Activated T-helper 17 cell treated with anti-CD3 and anti-CD28 coated beads, Interleukin-2, amount 50 U/mL, for 72 hours (primary cell): ENCODE measurements at places on chromosomes 1 and 21.

DNA sequence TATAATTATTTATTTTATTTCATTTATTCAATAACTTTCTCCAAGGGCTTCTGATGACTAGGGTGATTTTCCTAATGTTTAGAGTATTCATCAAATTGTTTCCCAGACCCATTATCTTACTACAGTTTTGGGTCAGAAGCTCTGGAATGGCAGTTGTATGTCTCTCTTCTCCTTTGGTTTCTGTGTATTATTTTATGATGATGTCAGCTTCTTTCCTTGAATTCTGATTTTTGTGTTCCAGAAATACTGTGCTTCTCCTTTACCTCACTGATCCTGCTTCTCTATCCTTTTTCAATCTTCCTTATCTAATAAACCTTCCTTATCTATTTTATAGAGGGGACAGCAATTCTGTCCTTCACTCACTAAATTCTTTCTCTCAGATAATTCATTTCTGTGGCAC, 48.8 kb downstream of the LRRC8B start:
- peaks cover 24% of the 10 kb centered on the region for H3K4me1 ChIP-seq
- peaks cover 88% of the 10 kb centered on the region for H3K36me3 ChIP-seq
- ATAC-seq: no peak
- no peaks in the 10 kb centered on the region for H3K27me3 ChIP-seq
- H3K4me3 ChIP-seq: no peak overlapping the region
- H3K27ac ChIP-seq: peak overlapping the region; percentile 11

GRCh38 chr1:235745503-235746136, 96.0 kb upstream of the GNG4 start:
- H3K4me3 ChIP-seq: no peak overlapping the region
- no peak overlapping the region for H3K27ac ChIP-seq
- H3K36me3 ChIP-seq: peaks cover 73% of the 10 kb centered on the region
- H3K4me1 ChIP-seq: no peaks in the 10 kb centered on the region

- H3K27me3 ChIP-seq: no peaks in the 10 kb centered on the region
- H3K4me3 ChIP-seq: no peak overlapping the region
- H3K27ac ChIP-seq: no peak overlapping the region
- no peaks in the 10 kb centered on the region for H3K36me3 ChIP-seq
- no peak for ATAC-seq
Observed at GRCh38 chr1:33397994-33398393, 32.9 kb downstream of the PHC2 start.

DNA sequence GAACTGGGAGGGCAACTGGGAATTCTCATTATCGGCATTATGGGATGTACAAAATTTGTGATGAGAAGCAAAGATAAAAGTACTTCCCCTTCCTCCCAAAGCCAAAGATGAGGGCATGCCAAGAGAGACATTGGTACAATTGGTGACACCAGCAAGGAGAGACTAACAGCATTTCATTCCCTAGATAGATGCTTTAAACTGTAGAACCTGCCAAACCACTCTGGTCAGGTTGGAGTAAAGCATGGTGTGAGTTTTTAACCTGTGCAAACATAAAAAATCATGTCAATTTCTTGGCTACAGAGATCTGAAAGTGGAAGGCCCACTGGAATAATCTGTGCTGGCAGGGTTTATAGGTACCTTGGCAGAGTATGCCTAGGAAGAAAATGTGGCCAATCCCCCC, 19.4 kb downstream of the CTXND2 start:
- no peaks in the 10 kb centered on the region for H3K27me3 ChIP-seq
- no peak overlapping the region for H3K4me3 ChIP-seq
- H3K4me1 ChIP-seq: no peaks in the 10 kb centered on the region
- no peaks in the 10 kb centered on the region for H3K36me3 ChIP-seq
- ATAC-seq: no peak

DNA sequence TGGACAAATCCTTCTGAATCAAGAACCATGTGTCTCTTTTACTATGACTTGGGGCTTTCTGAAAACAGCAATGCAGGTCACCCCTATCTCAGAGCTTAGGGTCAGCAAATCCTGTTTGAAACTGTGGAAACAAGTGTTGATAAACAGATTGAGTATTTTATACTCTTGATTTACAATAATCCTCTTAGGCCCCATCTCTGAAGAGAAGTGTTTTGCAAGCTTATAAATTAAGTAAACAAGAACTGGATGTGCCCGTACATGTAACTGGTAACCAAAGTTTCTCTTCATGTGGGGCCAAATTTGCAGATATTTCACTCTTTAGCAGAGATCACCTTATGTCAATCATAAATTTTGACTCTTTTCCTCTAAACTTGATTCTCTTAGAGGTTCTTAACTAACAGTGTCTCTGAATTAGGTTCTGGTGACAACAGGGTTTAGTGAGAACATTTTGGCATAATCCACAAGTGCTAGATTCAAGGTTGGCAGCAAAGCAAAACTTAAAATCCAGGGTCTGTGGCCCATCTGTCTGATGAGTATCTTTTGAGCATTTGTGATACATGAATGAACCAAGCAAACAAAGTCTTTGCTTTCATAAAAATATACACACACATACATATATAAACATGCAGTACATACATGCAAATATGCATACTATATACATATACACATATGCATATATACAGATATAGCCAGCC, 183.0 kb upstream of the HOOK1 start:
- H3K4me1 ChIP-seq: no peaks in the 10 kb centered on the region
- H3K4me3 ChIP-seq: no peak overlapping the region
- H3K36me3 ChIP-seq: no peaks in the 10 kb centered on the region
- no peak for ATAC-seq

DNA sequence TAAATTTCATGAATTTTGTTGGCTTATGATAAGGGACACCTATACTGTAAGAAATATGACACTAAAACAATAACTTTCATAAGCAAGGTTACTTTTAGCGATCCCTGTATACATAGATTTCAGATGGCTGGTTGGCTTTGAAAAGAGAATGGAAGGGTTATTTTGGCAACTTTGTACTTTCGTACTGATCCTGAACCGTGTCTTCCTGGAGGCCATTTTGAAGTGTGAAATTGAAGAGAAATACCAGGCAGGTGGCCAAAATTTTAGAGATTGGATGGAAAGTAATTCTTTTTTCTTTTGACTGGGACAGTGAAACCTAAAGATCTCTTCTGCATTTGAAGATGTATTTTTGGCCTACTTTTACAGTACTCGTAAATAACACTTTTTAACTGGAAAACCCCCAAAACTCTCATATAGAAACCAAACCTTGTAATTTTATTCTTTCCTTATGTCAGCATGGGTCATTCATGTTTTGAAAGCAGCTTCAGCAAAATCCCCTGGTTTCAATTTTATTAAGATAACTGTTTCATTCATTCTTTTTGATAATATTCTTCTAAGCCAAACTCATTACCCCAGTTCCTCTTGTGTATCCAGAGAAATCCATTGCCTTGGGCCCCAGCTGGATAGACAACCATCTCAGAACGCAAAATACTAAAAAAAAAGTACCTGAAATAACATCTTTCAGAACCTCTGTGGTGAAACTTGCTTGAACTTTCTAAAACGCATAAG, 38.4 kb upstream of the ZNF281 start:
- peak overlapping the region; percentile 66 for H3K4me3 ChIP-seq
- ATAC-seq: peak; percentile 54
- H3K27ac ChIP-seq: peak overlapping the region; percentile 93
- H3K36me3 ChIP-seq: no peaks in the 10 kb centered on the region
- no peaks in the 10 kb centered on the region for H3K27me3 ChIP-seq

GRCh38 chr1:115404911-115405310, 66.9 kb upstream of the NGF start:
- no peak overlapping the region for H3K27ac ChIP-seq
- no peaks in the 10 kb centered on the region for H3K4me1 ChIP-seq
- H3K36me3 ChIP-seq: no peaks in the 10 kb centered on the region
- H3K27me3 ChIP-seq: peaks cover 13% of the 10 kb centered on the region
- ATAC-seq: no peak

DNA sequence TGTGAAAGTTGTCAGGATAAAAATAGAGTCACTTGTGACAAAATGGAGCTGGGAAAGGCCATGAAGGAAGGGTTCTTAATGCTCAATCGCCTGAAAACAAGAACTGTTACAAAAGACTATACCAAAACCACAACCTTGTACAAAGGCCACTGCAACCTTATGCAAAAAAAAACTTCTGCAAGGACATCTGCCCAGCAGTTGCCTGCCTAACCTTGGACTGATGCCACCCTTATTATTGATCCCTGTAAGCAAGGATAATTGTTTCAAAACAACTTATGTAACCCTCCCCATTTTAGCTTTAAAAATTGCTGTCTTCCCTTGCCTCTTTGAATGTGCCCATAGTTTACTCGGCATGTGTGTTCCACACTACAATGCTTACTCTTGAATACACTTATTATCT, 5.7 kb downstream of the ALG14 start:
- no peak overlapping the region for H3K4me3 ChIP-seq
- H3K4me1 ChIP-seq: peaks cover 10% of the 10 kb centered on the region
- H3K36me3 ChIP-seq: peaks cover 38% of the 10 kb centered on the region
- no peaks in the 10 kb centered on the region for H3K27me3 ChIP-seq
- no peak for ATAC-seq
- H3K27ac ChIP-seq: no peak overlapping the region

- no peaks in the 10 kb centered on the region for H3K27me3 ChIP-seq
- H3K4me1 ChIP-seq: peaks cover 28% of the 10 kb centered on the region
- peak overlapping the region; percentile 74 for H3K27ac ChIP-seq
- ATAC-seq: peak; percentile 24
- H3K36me3 ChIP-seq: no peaks in the 10 kb centered on the region
Observed at GRCh38 chr1:179228783-179229213, 679 bp downstream of the ABL2 start.

- no peaks in the 10 kb centered on the region for H3K36me3 ChIP-seq
- H3K27me3 ChIP-seq: peaks cover 28% of the 10 kb centered on the region
- no peak overlapping the region for H3K27ac ChIP-seq
Observed at GRCh38 chr1:201647722-201648065, 108.8 kb downstream of the NAV1 start.

DNA sequence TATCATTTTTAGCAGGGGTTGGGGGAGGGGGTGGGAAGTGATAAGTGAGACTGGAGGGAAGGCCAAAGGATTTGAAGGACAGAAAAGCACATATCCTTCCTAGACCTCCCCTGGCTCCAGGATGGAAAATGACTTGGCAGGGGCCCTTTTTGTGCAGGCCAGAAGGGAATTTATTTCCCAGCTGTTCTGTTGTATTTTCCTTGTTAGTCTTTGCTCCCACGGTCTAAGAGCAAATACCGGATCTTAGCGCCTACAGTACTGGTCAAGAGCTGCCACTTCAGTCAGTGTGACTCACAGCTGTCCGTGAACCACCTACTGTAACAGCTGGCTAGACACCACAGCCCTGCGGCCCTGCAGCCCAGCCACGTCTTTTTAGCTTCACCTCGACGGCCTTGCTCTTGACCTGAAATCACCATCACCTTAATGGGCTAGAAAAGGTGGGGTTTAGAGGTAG, 51.0 kb upstream of the ERRFI1 start:
- peaks cover 6% of the 10 kb centered on the region for H3K4me1 ChIP-seq
- ATAC-seq: no peak
- H3K36me3 ChIP-seq: no peaks in the 10 kb centered on the region
- peaks cover 8% of the 10 kb centered on the region for H3K27me3 ChIP-seq

DNA sequence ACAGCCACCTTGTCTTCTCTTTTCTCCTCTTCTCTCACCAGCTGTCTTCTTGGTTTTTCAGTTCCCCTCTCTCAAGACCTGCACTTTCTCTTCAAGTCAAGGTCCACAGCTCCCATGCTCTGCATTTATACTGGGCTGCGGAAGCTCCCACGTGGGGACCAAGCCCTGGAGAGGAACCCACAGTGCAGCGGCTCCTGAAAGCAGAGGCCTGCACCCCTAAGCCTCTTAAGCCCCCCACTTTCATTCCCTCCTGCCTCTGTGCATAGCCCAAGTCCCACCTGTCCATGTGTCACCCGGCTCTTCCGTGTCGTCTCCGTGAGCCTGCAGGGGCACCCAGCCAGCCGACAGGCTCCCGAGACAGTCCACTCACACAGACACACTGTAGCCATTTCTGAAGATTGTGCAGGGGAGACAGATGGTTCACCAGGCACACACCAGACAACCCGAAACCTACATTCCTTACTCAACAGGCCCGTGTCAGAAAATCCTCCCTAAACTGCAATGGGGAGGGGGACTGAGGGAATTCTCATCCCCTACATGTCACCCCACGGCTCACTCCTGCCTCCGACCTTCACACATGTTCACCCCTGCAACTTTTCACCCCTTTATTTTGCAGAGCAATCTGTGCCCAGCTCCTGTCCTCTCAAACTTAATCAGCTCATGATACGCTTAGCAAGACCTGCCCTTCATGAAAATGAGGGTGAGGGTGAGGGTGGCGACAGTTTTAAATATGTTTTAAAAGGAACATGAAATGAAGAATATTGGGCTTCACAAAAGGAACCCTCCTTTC, 6.3 kb downstream of the MX2 start:
- peaks cover 20% of the 10 kb centered on the region for H3K4me1 ChIP-seq
- H3K27me3 ChIP-seq: no peaks in the 10 kb centered on the region
- peak overlapping the region; percentile 84 for H3K4me3 ChIP-seq
- no peaks in the 10 kb centered on the region for H3K36me3 ChIP-seq
- ATAC-seq: no peak

DNA sequence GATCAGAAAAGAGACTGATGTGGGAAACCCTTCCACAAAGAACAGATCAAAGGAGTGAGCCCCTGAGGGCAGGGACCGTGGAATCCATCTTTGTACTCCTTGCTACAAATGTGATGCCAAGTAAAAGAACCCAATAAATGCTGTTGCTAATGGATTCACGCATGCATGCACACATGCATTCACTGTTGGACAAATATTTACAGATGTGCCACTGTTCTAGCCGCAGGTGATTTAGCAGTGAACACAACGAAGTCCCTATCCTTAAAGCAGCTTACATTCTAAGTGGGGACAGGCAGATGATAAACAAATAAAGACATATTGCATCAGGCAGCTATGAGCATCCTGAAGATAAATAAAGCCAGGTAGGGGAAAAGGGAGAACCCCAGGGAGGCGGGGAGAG, 67.8 kb downstream of the ITPKB start:
- peaks cover 52% of the 10 kb centered on the region for H3K4me1 ChIP-seq
- H3K4me3 ChIP-seq: peak overlapping the region; percentile 20
- no peaks in the 10 kb centered on the region for H3K27me3 ChIP-seq
- ATAC-seq: no peak

- no peaks in the 10 kb centered on the region for H3K36me3 ChIP-seq
- peak overlapping the region; percentile 50 for H3K4me3 ChIP-seq
- no peaks in the 10 kb centered on the region for H3K27me3 ChIP-seq
- H3K4me1 ChIP-seq: peaks cover 28% of the 10 kb centered on the region
- H3K27ac ChIP-seq: peak overlapping the region; percentile 76
Observed at GRCh38 chr1:116853680-116854402, 55.9 kb upstream of the PTGFRN start.

DNA sequence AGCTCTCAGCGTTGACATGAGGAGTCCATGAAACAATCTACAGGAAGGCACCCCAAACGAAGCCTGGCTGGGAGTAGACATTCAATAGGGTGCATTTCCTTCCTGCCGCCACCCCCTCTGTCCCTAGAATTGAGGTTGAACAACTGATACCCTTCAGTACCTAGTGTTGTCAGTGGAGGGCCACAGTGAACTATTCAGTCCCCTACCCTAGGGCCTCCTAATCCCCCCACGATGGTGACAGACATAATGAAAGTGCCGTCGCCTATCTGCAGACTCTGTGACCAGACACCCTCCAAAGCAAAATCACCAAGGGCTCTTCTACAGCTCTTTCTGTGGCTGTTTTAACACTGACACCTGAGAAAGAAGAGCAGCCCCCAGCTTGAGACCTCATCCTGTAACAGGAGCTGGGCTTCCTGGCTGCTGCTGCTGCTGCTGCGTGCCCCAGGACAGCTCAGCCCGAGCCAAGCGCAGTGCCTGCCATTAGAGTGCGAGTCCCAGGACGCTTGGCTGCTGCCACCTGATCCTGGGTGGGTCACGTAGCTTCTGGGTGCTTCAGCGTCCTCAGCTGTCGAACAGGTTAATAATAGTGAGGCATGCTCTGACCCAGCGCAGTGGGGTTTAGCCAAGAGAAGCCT, 183.0 kb downstream of the ZBTB18 start:
- no peak overlapping the region for H3K27ac ChIP-seq
- no peak overlapping the region for H3K4me3 ChIP-seq
- H3K36me3 ChIP-seq: no peaks in the 10 kb centered on the region
- H3K4me1 ChIP-seq: peaks cover 5% of the 10 kb centered on the region
